ENCODE measurements at places on chromosomes 11 and 22.

DNA sequence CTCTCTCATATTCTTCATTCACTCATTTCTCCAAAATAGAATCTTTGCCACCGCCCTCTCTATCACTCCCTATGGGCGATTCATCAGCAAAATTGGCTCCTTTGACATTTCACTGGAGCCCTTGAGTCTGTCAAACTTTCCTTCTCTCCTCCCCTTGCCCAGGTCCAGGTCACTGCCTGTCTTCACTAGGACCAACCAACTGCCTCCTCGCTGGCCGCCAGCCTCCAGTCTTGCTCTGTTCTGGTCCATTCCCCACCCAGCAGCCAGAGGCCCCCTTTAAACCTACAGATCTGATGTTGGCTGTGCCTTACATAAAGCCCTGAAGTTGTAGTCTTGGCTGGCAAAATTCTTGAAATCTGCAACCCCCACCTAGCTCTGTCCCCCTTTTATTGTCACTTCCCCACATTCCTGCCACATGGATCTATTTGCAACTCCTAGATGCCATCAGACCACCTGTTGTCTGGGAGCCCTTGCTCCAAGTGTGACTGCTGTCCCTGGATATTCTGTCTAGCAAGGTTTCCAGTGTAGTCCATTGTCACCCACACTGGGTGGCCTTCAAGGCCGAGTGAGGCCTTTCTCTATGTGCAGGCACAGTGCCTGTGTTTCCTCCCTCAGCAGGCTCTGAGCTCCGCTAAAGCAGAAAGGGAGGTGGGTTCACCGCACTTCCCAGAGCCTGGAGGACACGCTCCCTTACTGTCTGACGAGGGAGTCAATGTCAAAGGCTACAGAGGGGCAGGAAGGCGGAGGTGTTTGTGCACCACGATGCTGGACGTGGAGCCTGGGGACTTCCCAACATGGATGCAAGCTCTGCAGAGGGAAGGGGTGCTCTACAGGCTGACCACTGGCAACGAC, 25.5 kb downstream of the MYEOV start:
- DNase-seq, result no peak

GRCh38 chr11:92886243-92886905, 83.1 kb upstream of the MTNR1B start:
- DNase-seq, result no peak

GRCh38 chr11:120040151-120040840, 97.6 kb downstream of the TRIM29 start:
- DNase-seq, result no peak

DNA sequence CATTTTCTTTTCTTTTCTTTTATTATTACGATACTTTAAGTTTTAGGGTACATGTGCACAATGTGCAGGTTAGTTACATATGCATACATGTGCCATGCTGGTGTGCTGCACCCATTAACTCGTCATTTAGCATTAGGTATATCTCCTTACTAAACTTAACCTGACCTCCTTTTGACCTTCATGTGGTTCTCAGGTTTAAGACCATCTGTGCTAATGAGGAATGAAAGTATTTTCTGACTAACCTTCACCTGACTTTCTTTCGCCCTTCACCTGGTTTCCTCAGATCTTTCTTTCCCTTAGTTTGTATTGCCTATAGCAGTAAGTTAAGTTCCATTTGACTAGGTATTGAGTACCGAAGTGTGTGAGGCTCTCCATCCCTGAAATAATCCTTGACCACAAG, 6.5 kb downstream of the EXPH5 start:
- DNase-seq, result no peak

GRCh38 chr11:86706338-86707131, 34.1 kb upstream of the ME3 start:
- DNase-seq, result no peak

DNA sequence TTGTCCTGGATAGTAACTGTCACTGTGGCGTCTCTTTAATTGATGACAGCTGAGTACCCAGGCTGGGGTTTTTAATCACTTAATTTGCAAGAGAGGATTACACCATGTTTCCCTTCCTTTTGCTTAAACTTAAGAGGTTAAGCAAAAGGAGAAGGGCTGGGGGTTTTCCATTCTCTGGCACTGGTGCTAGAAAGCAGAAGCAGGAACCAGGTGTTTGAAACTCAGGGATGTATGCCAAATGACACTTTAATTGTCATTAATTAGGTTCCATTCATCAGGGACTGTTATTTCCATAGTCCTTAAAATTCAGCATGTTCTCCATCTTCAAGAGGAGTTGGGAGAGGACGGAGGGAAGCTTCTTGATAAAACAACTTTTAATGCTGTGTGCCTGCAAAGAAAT, 746.2 kb downstream of the NELL1 start:
- DNase-seq, result no peak

DNA sequence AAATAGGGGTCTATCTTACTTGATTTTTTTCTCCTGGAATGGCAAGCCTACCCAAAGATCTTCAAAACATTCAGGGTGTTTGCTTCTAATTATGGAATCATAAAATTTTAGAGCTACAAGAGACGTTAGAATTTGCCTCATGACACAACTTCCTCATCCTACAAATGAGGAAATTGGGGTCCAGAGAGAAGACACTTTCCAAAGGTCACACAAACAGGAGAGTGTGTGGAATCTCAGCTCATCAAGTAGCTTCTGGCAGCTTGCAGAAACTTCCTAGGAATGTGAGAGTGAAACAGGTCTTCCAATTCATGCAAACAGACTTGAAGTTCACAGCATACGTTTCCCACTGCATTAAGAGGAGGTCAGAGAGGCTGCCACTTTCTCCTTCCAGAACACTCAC, 976.0 kb downstream of the OPCML start:
- no peak for DNase-seq

GRCh38 chr22:30347255-30347892, 9.3 kb downstream of the SF3A1 start:
- no peak for DNase-seq

- no peak for DNase-seq
Observed at GRCh38 chr22:17953147-17953546, 71.2 kb downstream of the MICAL3 start.

DNA sequence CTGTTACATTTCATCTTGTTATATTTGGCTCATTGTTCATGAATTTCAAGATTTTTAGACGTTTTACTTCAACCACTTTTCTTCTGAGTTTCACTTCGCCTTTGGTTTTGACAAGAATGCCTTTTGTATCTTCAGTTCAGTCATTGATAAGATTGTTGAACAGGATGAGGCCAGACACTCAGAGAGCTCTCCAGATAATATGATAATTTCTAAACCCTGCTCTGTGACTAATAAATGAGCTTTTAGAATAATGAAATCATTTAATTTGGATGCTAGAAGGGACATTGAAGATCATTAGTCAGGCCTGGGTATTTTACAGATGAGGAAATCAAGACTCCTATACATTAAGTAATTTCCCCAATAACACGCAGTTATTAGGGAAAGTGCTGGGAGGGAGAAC, 37.2 kb upstream of the GRAMD1B start:
- no peak for DNase-seq
